Testis (tissue), 5 donors: ENCODE measurements at places on chromosomes 5 and 9. TPM values are rescaled to one million over a fixed set of nuclear protein-coding genes. Genes with fewer than 3 reads are reported as not detected.

The LMAN2 gene
- total RNA-seq = 355 TPM

The CCL19 gene
- total RNA-seq = not detected

The TAF11L6 gene
- not detected for total RNA-seq

The TMEM215 gene
- total RNA-seq = 2.2 TPM

The PCA3 gene
- 0.37 TPM for total RNA-seq

The TARS1 gene
- 40.5 TPM for total RNA-seq

The OR13C5 gene
- not detected for total RNA-seq
